ENCODE measurements at places on chromosomes 6 and 20.

DNA sequence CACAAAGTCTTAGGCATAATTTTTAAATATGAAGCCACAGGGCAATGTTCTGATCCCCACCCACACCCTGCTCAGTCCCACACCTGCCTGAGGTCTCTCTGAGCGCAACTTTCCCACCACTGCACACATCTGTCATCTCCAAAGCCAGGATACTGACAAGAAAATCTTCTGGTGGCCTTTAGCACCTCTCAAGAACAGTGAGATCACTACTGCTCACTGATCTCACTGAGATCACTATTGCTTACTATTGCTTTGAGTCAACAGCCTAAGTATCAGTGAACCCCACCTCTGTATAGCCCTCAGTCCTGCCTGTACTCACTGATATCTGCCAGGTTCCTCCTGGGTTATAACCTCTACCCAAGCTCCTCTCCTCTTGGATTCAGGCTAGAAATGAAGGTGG is 6.4 kb downstream of the TNFRSF21 start:
- DNase-seq: no peak

DNA sequence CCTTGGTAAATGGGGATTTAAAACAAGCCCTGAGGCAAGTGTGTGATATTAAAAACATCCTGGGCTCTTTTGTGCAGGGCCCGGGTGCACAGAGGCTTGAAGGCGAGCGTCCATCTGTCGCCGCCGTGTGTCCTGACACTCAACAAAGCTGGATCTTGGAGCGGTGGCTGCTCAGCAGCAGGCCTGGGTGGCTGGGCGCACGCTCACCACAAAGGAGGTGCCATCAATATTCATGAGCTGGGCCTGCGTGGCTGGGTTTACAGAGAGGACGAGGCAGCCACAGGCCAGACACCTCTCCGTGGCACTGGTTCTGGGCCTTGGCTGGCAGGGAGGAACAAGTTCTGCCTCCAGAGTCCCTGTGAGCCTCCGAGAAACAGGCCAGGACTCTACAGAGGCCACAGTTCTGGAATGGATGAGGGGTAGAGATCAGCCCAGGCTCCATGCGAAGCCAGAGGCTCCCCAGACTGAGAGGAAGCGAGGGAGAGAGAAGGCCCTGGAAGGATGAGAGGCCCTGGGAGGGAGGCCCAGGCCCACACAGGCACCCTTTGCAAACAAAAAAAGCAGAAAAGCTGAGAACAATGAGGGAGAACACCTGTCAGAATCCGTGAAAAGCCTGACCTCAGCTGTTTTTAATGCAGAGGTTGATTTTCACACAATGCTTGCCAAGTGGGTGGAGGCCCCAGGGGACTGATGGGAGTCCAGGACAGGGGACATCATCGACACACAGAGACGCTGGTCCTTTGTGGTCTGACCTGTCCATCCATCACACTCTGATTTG is 21.9 kb downstream of the BHLHE23 start:
- no peak for DNase-seq

- no peak for DNase-seq
These were observed 42.8 kb downstream of the CTCFL start for GRCh38 chr20:57482148-57482547.

DNA sequence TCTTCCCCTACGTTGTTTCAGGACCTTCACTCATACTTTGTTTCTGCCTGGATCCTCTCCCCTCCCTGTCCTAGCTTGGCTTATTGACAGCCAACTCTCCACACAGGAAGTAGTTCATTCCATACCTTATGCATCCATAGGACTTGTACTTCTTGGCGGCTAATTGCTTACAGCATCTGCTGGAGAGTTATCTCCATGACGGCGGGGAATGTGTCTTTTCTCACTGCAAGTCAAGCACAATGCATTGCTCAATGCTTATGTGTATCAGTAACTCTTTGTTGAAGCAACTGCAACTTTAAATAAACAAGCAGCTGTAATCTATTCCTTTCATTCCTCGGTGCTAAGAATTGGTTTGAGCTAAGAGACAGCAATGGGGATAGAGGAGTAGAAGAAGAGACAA is 551.3 kb upstream of the EPHA7 start:
- no peak for DNase-seq

DNA sequence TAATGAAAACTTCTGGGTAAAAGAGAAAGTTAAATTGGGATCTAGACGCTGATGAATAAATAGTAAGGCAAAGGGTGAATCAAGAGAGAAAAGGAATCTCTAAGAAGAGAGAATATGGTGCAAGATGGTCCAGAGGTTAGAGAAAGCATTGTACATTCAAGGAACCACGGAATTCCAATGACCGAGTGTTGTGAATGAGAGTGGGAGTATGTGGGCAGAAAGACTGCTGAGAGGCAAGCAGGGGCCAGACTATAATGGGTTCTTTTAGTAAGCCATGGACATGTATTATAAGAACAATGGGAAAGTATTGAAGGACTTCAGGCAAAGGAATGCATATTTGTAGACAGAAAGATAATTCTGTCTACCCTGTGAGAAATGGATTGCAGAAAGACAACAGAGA is 45.2 kb downstream of the SPTLC3 start:
- no peak for DNase-seq

All from neuronal stem cell (in vitro differentiated cells).